PC-3 (cell line): ENCODE measurements at places on chromosomes 11 and 22.

- DNase-seq: peak; percentile 20
Observed at GRCh38 chr11:103683576-103683975, 352.9 kb upstream of the DDI1 start.

DNA sequence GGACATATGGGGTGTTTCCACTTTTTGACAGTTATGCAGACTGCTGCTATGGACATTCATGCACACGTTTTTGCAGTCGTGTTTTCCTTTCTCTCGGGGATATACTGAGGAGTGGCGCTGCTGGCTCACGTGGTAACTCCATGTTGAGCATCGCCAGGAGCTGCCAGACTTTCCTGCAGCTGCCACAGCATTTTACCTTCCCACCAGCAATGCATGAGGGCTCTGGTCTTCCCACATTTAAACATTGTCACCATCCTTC lies 95.4 kb downstream of the TBC1D22A start:
- DNase-seq: no peak

GRCh38 chr22:29298641-29299040 lies 7.8 kb upstream of the GAS2L1 start:
- no peak for DNase-seq

- DNase-seq: peak; percentile 98
Observed at GRCh38 chr11:66443602-66444001, 5.0 kb upstream of the MRPL11 start.

GRCh38 chr11:64041846-64042245 lies 6.1 kb downstream of the FLRT1 start:
- DNase-seq: no peak

DNA sequence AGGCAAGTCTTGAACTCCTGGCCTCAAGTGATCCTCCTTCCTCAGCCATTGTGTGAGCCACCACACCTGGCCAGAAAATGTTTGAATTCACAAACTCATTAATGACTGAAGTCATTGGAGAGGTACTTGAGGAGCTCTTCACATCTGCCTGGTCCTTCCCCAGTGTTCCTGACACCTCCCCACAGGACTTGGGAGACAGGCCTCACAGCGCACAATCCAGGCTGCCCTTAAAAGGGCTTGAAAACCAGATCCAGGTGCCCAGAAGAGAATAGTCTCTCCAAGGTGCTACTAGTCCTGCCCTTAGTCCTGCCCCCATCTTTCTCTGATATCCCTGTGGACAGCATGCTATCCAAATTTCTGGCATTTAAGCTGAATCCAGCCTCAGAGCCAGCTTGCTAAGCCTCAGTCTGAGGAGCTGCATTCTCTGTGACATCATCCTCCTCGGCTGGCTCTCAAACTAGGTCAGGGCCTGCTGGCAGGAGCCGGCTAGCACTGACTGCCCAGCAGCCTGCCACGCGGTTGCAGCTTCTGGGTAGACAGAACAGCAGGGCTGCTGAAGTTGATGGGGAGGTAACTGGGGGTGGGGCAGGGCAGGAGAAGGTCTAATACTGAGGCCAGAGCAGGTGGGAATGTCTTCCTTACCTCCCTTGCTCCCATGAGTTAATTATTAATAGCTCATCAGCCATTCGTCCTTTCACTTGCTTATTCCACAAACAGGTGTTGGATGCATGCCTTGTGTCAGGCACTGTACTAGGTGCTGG lies 35.3 kb upstream of the NECTIN1 start:
- no peak for DNase-seq

DNA sequence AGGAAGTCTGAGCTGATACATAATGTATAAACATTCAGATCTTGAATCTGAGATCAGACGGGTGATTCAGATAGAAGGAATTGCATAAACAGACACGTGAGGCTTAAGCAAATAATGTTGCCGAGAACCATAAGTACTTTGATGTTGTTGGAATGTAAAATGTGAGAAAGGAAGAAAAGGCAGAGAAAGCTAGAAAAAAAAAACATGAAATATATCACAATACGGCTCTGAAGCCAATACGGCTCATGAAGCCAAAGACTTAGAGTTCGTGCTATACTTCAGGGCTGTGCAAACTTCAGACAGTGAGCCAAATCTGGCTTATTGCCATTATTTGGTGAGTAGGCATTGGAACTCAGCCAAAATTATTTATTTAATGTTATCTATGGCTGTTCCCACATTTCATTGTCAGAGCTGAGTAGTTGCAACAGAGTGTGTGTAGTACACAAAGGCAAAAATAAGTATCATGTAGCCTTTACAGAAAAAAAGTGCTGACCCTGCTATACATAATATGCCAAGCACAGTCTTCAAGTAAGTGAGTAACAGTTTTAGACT lies 673.3 kb downstream of the CNTN5 start:
- DNase-seq: peak; percentile 88

DNA sequence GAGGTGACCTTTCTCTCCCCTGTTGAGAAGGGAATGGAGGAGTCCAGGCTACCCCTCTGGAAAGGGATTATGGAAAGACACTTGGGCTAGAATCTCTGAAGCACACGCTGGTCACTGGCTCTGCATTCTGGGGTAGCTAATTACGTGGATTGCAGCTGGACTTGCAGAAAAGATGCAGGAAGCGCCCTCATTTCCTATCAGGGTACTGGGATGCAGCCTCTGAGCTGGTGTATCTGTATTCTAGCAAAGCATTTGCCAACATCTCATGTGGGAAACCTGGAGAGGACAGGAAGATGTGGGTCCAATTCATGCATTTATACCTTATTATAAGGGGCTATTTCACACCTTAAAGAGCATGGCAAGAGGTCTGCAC lies 44.3 kb downstream of the CD82 start:
- no peak for DNase-seq

GRCh38 chr11:121213362-121213893 lies 79.1 kb upstream of the SC5D start:
- no peak for DNase-seq

DNA sequence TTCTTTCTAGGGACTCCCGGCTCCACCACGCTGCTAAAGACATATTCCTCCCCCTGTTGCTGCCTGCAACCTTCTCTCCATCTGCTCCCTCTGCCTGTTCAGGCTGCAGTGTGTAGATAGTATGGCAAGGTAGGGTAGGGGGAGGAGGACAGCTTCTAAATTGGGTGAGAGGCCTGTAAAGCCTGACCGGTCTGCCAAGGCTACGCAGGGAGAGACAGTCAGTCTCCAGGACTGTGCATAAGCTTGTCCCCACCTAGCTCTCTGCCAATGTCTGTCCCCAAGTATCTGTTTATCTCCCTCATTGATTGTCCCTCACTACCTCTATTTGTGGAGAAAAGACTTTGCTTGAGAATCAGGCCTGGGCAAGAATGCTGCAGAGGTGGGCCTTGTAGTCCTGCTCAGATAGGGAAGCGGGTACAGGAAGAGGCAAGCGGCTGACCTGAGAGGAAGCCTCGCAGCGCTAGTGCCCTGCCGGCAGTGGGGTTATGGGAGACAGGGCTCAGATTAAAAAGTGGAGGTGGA lies 871 bp upstream of the SEZ6L start:
- no peak for DNase-seq
